ENCODE measurements at places on chromosomes 1 and 21. TPM values are rescaled to one million over a fixed set of nuclear protein-coding genes. Genes with fewer than 3 reads are reported as not detected.
A peak's percentile ranks its signal among the peaks of the same experiment; 100 is the strongest.

DNA sequence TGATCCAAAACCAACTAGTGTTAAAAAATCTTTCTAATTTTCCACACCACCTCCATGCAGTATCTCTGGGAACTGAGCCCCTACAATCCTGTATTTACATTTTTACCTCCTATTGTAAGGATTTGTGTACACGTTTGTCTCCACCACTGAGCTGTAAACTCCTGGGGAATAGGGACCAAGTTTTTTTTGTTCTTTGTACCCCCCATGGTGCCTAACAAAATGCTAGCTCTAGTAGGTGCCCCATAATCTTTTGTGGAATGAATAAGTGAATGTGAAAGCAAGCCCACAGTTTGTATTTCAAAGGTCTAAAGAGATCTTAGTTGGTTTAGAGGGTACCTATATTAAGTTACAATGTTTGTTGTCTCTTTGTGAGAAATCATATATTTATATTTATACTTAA lies 879 bp upstream of the WLS start:
- no peak for DNase-seq

GRCh38 chr1:117250061-117250606 lies 39.4 kb upstream of the VTCN1 start:
- DNase-seq = no peak

DNA sequence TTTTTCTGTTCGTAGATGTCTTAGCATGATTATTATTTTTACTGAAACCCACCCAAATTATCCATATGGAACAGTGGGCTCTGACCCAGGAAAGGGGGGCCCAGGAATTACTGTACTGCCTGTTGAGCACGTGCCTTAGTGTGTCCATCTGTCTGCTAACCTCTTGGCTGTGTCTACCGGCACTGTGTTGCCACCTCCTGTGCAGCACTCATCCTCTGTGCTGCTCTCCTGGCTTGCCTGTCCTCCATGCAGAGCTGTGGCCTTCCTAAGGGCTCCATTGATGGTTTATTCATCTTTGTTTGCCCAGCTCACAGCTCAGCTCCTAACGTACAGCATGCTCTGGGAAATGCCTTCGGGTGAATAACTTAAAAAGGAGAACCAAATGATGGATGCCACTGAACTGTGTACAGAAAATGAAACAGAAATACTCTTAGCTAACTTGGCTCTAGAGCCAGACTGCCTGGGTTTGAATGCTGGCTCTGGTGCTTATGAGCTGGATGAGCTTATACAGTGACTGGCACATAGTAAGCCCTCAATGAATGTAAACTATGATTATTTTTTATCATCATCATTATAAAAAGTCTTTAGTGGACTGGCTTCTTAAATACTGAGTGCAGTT lies 11.4 kb upstream of the RPTN start:
- DNase-seq = no peak

GRCh38 chr1:47444562-47445465 lies 7.0 kb downstream of the FOXD2 start:
- DNase-seq = peak; percentile 36

DNA sequence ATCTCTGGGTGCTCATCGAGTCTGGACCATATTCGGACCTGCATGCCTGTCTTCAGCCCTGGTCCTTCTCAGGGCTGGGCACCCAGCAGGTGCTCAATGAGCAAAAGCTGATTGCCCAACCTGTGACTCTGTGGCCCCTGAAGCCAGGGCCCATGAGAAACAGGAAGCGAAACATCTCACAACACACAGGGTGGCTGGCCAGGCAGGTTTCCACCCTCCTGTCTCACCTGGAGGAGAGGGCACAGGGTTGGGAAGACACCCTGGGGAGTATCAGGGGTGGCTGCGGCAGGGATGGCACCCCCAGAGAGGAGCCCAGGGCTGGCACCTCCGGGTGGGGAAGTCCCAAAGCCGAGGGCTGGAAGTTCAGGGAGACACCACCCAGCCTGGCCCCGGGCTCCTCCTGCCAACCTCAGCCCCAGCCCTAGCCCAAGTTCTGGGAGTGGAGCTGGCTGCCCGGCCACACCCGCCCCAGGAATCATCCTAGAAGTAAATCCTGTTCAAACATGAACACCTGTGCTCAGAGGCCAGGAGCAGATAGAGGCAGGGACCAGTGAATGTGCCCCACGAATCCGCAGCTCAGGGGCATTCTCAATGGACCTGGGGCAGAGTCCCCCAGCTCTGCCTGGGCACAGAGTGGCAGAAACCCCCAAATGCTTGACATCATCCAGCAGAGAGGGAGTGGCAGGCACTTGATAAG lies 54.6 kb downstream of the RAP1GAP start:
- no peak for DNase-seq

DNA sequence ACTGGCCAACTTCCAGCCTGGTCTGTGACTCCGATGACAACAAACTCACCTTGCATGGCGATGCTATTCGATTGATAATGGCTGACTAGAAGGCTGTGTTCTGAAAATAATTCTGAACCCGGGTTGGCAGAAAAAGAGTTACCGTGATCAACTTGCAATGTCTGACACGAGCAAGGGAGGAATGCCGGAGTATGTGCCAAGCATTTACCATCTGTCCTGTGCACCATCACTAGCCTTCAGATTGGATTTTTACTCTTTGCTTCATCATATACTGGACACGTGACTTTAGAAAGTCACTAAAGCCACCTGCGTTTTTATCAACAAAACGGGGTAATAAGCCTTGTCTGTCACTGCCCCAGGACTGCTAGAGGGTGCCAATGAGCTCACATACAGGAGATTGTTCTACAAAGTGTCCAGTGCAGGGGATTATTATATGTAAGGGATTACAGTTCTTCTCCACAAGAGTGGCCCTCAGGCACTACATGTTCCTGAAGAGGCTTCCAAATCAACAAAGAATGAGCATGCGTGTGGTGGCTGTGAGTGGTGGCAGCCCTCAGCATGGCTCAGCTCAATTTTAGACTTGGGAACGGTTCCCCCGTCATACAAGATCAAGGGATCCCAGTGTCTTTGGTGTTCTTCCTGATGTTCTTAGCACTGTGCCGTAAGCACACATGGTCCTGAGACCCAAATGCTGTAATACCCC lies 35.8 kb downstream of the SSBP3 start:
- DNase-seq = no peak

DNA sequence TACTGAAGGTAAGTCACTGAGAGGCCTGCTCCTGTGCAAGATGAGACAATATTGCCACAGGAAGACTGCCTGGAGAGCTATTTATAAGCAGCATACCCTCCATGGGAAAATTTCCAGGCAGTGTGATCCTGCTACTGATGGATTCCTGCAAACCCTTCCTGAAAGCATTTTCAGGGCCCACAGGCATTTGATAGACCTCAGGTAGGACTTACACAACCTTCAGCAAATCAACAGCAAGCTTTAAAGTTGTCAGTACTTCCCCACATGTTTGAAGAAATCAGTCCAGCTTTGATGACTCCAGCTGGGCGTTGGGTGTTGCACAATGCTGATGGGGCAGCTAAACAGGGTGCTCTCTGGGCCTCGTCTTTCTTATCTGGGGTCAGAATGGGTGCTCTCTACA lies 108.8 kb downstream of the PLXNA2 start:
- no peak for DNase-seq

SMPDL3B gene
- 0.76 TPM for total RNA-seq

DNA sequence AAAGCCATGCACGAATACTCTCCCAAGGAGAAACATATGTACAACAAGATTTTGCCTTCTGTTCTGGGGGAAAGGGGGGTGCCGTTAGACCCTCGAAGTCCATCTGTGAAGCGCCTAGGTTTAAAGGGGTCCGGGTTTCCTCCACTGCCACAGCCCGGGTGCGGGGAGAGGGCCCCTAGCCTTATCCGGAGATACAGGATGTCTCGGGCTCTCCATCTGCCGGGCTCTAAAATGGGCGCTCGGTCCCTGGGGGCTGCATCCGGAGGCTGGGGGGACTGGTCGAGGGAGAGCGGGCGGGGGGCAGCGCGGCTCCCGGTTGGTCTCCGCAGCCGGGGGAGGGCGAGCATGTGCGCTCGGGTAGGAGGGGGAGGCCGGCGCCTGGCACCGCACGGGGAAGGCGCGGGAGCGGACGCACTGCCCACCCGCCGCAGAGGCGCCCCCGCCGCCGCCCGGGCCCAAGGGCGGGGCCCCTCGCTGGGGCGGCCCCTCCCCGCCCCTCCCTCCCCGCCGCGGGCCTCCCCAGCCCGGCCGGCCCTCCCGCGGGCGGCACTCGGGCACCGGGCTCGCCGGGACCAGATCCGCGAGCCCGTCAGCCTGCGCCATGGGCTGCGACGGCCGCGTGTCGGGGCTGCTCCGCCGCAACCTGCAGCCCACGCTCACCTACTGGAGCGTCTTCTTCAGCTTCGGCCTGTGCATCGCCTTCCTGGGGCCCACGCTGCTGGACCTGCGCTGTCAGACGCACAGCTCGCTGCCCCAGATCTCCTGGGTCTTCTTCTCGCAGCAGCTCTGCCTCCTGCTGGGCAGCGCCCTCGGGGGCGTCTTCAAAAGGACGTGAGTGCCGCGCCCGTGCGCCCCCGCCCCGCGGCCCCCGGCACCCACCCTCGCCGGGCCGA lies 63.1 kb downstream of the ELK4 start:
- DNase-seq = no peak

- DNase-seq = no peak
These were observed 58.1 kb upstream of the ADAMTS5 start for GRCh38 chr21:27024971-27025370.

HAO2 gene
- not detected for total RNA-seq

DNA sequence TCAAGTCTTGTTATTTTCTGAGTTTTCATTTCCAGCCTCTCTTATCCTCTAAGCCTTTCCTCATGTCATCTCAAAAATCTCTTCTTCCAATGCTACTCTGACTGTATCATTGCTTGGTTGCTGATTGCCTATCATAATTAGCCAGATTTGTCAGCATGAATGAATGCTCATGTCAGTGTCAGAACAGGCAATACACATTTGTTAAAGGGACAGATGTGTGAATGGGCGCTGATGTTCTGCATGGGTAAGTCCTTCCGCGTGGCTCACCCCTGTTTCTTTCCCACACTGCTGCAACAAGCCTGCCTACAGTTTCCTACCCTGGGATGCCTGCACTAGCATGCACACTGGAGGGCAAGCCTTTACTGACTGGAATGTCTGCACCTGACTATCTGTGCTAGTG lies 100.6 kb downstream of the RHOU start:
- DNase-seq = no peak

HFM1 gene
- not detected for total RNA-seq

All from activated CD8-positive, alpha-beta T cell treated with anti-CD3 and anti-CD28 coated beads, Interleukin-2, amount 10 ng/mL, durations not matched to agents 7 days and 5 days (primary cell).